Right ventricle myocardium superior (tissue), 1 donor: ENCODE measurements at places on chromosomes 5 and 9. TPM values are rescaled to one million over a fixed set of nuclear protein-coding genes. Genes with fewer than 3 reads are reported as not detected.

Gene PITX1
- total RNA-seq = not detected

Gene TAS2R1
- not detected for total RNA-seq

Gene IL4
- not detected for total RNA-seq

GRCh38 chr5:15338546-15338945 is 161.4 kb upstream of the FBXL7 start:
- no peak for DNase-seq

- no peak for DNase-seq
These were observed 284.5 kb downstream of the SPOCK1 start for GRCh38 chr5:137214446-137215189.

DNA sequence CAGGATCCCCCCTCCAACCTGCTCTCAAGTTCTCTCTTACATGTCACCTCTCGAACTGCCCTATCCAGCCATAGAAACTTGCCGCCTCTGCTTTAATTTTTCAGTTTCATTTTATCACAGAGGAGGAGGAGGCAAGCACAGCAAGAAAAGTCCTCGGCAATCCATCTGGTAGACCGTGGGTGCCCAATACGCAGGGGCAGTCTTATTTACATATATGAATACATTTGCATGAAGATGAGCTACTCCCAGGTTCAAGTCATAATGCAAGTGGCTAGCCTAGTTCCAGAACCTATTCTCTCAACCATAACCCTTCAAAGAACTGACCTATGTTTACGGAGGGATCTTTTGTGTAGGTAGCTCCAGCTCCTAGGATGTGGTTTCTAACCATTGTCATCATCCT is 223.2 kb upstream of the PANK3 start:
- no peak for DNase-seq
